ENCODE measurements at places on chromosomes 5 and 9.

GRCh38 chr5:58459146-58460001 is 512 bp downstream of the PLK2 start:
- DNase-seq = no peak

- no peak for DNase-seq
Measured at GRCh38 chr9:18994263-18994916, 38.6 kb downstream of the SAXO1 start.

- no peak for DNase-seq
Measured at GRCh38 chr9:110355911-110356310, 18.2 kb upstream of the TXNDC8 start.

DNA sequence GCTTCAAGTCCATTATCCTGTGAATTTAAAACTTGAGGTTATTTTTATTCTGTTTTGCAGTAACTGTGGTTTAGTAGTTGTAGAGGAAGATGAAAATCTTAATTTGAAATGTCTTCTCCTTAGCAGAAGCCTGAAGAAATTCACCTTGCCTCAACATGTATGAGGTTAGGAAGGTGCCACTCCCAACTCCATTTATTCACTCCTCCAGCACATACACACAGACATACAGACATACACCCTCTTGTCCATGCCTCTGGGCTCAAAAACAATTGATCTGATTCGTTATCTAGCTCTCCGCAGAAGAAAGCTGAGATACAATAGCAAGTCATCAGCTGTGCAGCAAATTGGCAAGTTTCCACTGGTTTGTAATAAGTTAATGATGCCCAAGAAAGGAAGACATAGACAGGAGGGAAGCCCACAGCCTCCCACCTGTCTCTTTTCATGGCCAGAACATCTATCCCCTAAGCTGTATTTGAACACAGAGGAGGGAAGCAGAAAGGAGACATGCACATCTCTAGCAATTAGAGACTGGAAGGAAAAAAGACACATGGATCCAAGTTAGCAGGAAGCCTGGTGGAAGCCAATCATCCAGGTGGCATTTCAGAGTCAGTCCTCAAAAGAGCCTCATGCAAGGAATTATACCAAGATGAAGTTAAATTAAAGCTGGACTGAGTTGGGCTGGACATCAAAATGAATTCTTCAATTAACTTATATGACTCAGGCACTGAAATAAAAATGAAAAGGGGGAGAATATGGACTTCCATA is 257.9 kb downstream of the ASTN2 start:
- no peak for DNase-seq

- no peak for DNase-seq
Measured at GRCh38 chr5:31113666-31114350, 79.7 kb upstream of the CDH6 start.

DNA sequence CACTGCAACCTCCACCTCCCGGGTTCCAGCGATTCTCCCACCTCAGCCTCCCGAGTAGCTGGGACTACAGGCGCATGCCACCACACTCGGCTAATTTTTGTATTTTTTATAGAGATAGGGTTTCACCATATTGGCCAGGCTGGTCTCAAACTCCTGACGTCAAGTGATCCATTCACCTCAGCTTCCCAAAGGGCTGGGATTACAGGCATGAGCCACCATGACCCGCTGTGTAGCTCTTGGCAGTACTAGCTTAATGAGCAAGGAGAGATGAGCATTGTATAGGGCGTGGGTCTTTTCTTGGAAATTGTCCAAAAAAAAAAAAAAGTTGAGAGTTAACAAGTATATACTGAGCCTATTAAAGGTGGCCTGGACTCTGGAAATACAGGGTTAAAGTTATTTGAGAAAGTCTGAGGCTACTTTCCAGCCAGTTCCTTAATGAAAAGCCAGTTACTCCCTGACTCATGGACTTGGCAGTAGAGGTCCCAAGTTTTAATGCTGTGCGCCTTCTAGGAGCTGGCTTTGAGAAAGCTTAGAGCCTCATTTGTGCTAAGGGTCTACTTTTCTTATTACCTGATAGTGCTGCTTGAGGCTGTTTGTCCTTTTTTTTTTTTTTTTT is 4.2 kb upstream of the FGF18 start:
- no peak for DNase-seq

GRCh38 chr5:6660688-6661087 is 27.4 kb downstream of the SRD5A1 start:
- DNase-seq = no peak

- DNase-seq = no peak
Measured at GRCh38 chr9:15069106-15069505, 158.9 kb upstream of the FREM1 start.

DNA sequence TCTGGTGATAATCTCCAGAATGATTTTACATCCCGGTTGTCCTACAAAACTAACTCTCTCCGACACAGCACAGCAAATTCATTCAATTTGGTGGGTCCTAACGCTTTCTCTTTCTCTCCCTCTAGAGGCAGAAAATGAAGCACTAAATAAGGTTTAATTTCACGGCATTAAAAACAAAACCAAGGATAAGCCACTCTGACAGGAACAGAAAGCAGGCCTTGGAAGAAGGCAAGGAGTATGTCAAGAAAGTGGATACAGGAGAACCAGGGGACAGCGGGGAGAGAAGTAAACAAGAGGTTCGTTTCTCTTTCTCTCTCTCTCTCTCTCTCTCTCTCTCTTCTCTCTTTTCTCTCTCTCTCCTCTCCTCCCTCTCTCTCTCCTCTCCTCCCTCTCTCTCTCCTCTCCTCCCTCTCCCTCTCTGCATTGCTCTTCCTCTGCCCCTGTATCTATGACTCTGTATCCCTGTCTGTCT is 49.8 kb downstream of the EBF1 start:
- no peak for DNase-seq

DNA sequence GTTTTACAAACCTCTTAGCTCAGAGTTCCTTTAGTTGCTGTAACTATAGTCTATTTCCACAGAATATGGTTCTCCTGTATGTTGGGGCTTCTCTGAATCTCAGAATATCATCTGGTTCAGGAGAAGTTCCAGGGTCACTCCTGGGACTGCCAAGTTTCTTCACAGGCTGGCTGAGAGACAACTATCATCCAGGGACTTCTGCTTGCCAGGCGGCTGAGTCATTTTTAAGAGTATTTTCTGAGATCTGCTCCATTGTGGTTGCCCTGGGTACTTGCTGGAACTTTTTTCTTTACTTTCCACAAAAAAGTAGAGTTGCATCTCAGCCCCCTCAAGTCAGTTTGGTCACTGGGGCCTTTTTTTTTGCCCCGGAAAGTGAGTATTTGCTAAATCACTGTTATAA is 566.5 kb downstream of the LRRC70 start:
- no peak for DNase-seq

DNA sequence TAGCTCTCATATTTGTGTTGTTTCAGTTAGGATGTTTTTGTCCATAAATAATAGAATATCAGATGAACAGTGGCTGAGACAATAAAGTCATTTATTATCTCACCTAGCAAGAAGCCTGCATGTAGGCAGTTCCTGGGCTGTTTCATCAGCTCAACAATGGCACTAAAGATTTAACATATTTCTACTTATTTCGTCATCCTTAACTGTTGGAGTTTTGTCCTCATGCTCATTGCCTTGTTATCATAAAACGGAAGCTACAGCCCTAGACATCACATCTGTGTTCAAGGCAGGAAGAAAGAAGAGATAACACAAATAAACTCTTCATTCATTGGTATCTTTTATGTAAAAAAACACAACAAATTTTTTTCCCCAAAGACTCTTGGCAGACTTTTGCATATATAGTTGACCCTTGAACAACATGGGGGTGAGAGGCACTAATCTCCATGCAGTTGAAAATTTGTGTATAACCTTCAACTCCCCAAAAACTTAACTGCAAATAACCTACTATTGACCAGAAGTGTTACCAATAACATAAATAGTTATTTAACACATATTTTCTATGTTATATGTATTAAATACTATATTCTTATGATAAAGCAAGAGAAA is 277.2 kb upstream of the ADRA1B start:
- DNase-seq = no peak

- no peak for DNase-seq
Measured at GRCh38 chr9:96509848-96510247, 59.9 kb downstream of the HABP4 start.

- no peak for DNase-seq
Measured at GRCh38 chr9:17063535-17064135, 71.2 kb upstream of the CNTLN start.

GRCh38 chr9:87271696-87272477 is 225.8 kb upstream of the DAPK1 start:
- DNase-seq = no peak

DNA sequence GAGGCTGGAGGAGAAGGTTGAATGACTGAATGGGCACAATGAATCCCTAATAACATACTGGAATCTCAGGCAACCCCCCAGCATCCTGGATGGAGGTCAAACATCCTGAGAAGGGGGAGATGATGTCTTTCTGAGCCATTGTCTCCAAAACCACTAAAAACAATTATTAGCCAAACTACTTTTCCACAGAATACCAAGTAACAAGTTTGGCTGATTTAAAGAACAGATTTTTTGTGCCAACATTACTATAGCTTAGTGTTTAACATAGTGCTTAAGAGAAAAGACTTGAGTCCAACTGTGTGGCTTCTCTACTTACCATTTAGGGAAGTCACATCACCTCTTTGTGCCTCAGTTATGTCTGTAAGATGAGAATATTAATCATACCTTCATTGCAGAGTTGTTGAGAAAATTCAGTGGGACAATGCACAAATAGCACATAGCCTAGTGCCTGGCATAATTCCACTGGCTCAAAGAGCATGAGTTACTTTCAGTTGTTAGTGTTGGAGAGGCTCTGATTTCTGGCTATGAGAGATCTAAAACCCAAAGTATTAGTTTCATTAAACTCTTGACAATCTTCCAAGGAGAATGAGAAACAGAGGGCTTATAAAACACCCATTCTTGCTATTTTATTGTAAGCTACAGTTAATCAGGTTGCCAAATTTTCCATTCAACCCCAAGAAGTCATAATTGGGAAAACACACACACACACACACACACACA is 111.3 kb upstream of the NR3C1 start:
- no peak for DNase-seq

- DNase-seq = no peak
Measured at GRCh38 chr9:76898786-76899185, 7.1 kb downstream of the PRUNE2 start.

DNA sequence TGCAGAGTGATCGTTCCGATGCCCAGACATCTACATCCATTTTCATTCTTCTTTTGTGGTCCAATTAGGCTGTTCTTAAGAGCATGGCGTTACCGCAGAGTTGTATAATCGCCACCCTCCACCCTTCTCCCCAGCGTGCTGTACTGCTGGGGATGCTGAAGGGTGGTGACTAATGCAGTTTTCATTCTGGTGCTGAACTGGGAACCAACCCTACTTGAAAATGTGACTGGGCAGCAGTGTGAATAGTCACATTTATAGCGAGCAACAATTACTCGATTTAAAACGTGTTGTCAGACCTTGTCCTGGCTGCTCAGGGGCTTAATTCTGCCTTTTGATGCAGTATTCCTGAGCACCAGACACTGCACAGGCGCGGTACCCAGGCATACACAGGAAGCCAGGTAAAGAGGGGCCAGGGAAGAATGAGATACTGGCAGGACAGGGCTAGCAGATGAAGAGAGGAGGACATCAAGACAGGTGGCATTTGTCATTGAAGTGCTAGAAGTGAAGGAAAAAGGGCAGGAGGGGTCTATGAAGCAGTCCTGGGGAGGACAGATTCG is 719 bp upstream of the ISCA1 start:
- DNase-seq = no peak

DNA sequence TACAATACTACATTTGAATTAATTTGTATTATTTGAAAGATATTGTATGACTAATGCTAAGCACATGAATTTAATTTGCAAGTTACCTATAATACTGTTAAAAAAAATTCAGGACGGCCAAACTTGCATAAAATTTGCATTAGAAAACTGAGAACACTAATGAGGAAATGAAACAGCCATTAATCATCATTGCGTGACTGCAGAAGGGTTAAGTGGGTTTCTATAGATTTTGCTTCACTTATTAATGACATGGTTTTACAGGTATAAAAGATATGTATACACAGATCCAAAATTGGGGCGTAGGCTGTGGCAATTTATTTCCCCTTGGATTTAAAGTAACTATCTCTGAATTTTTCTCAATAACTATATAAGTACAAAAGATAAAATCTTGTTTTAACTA is 882.6 kb downstream of the PTPRD start:
- DNase-seq = no peak

- DNase-seq = no peak
Measured at GRCh38 chr9:84983749-84984148, 314.2 kb downstream of the NTRK2 start.

DNA sequence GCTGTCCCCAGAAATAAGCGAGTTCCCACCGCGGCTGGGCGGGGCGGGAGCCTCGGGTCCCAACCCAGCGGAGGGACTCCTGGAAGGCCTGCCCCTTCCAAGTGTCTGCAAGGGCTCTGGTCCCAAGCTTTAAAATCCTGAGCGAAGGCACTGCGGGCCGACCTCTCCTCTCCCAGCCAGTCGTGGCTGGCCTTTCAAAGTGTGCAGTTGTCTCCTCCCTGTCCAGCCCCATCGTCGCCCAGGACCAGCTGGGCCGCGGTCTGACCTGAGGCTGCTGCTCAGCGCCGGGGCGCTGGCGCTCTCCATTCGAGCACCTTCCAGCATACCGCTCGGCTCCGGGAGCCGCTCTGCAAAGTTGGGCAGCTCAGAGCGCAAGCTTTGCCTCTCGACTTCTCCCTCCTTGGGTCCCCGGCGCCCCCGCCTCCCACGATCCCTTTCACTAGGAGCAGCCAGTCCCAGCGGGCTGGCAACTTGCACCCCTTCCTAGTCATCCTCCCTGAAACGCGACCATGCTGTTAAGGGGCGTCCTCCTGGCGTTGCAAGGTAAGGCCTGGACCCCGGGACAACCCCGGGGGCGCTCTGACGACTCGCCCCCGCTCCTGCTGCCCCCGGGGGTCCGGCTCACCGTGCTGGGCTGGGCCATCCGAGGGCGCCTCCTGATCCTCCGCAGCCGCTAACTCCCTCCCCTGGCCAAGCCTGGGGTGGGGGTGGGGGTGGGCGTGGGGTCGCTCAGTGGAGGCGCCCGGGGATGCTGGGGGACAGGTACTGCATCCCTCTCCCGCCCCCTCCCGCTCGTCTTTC is at the start of gene MAMDC2:
MAMDC2 (plus strand) TSS at position 160 of the 801 bp plus-strand sequence; CDS start at position 510, 350 bp downstream.
- no peak for DNase-seq

DNA sequence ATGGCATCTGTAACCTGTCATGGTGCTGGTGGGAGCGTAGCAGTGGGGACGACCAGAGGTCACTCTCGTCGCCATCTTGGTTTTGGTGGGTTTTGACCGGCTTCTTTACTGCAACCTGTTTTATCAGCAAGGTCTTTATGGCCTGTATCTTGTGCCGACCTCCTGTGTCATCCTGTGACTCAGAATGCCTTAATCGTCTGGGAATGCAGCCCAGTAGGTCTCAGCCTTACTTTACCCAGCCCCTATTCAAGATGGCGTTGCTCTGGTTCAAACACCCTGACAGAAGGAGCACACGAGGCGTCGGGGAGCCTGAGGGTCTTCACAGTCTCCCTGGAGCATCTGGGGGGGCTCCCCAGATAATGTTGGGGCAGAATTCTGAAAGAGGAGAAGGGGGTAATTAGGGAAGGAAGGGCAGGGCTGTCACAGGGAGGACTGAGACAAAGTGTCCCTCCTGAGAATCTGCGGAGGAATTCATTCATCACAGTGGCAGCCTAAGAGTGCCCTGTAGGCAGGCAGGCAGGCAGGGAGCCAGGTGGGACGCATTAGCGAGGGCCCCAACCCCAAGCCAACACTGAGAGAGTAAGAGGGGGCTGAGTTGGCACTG is 21.3 kb upstream of the NCS1 start:
- no peak for DNase-seq

All from stimulated activated CD8-positive, alpha-beta memory T cell treated with anti-CD3 and anti-CD28 coated beads, Interleukin-2, amount 100 ng/mL, for 1 hour (primary cell).